ENCODE measurements at places on chromosomes 12 and 14. TPM values are rescaled to one million over a fixed set of nuclear protein-coding genes. Genes with fewer than 3 reads are reported as not detected.

The COCH gene
- not detected for total RNA-seq

The AMN gene
- not detected for total RNA-seq

The PRMT5 gene
- 42.2 TPM for total RNA-seq

The SOCS2 gene
- 80.2 TPM for total RNA-seq

The ALX1 gene
- not detected for total RNA-seq

The TSPAN19 gene
- total RNA-seq, result not detected

The LALBA gene
- total RNA-seq, result not detected

The KCNH3 gene
- total RNA-seq, result not detected

The SSPN gene
- total RNA-seq, result 12.5 TPM

The OR6C70 gene
- total RNA-seq, result not detected

The C1QL4 gene
- total RNA-seq, result not detected

The GLIPR1L1 gene
- total RNA-seq, result not detected

The COL2A1 gene
- not detected for total RNA-seq

The GZMH gene
- total RNA-seq, result not detected

The SLC8A3 gene
- total RNA-seq, result not detected

DNA sequence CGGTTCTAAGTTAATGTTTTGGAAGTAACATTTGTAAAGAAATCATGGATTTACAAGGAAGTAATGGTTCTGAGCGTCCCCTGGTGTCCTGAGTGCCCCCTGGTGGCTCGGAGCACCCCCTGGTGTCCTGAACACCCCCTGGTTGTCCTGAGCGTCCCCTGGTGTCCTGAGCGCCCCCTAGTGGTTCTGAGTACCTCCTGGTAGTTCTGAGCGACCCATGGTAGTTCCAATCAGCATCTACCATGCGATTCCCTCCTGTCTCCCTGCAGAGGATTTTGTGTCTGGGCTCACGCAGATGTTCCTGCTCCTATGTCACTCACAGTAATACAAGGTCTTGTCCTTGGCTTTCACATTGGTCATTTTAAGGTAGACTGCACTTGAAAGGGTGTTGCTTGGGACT lies 1352.9 kb downstream of the TMEM121 start:
- DNase-seq, result peak; percentile 27

DNA sequence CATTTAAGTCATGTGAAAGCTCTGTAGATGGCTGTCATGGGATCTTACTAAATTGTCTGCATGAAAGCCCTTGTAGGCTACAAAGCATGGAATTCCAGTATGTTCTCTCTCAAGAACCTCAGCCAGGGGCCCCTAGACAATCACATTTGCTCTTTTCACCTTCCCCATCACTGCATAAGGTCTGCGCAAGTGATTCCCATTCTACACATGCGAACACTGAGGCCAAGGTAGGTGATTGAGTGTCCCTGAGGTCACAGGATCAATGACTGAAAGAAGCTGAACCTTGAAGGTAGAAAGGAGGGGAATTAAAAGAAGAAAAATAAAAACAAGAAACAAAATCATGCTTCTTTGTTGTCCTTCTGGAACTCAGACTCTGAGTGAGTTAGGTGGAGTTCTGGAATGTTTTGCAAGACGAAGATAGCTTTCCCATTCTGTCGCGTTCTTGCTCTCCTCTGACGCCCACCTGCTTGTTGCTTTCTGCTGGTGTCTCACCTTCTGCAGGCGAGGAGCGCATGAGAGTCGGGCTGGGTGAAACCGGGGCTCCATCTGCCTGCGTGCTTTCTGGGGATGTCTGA lies 79.9 kb downstream of the SPRING1 start:
- no peak for DNase-seq

- DNase-seq, result peak; percentile 20
Measured at GRCh38 chr14:91866061-91866460, 1.3 kb downstream of the TC2N start.

- DNase-seq, result peak; percentile 41
Measured at GRCh38 chr12:8823565-8824300, 1.3 kb downstream of the A2ML1 start.

- no peak for DNase-seq
Measured at GRCh38 chr14:98203421-98203820, 1068.6 kb downstream of the BCL11B start.

DNA sequence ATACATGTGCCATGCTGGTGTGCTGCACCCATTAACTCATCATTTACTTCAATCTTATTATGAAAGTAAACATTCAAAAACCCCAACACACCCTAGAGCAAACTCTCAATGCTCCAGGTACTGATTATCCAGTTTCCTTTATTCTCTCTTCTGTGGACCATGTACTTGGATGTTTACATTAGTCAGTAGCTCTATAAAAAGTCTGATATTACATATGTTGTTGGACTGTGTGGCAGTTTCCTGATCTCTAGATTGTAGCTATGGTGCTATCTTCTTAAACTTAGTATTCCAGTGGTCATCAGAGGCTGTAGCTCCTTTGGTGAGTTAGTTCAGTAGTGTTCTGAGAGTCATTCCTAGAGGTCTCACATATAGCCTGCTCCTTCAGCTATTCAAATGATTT lies 25.1 kb upstream of the ITGA5 start:
- no peak for DNase-seq

- DNase-seq, result no peak
Measured at GRCh38 chr12:98579835-98580234, 13.7 kb upstream of the SLC25A3 start.

DNA sequence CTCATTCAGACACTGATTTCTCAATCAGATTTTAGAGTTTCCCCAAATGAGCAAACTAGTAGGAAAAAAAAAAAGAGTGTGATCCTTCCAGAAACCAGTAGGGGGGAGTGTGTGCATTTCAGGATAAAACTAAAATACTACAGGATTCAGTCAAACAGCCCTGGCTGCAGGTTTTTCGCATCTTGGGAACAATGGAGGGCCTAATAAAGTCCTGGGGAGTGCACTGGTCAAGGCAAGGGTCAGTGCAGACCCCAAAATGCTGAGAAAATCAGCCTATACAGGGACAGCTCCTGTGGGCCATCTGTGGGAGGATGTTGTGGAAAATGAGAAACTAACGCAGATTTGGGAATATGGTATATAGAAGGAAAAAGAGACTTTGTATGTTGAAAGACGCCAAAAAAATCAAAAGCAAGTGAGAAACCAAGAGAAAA lies 22.2 kb upstream of the ABCD4 start:
- peak; percentile 63 for DNase-seq

DNA sequence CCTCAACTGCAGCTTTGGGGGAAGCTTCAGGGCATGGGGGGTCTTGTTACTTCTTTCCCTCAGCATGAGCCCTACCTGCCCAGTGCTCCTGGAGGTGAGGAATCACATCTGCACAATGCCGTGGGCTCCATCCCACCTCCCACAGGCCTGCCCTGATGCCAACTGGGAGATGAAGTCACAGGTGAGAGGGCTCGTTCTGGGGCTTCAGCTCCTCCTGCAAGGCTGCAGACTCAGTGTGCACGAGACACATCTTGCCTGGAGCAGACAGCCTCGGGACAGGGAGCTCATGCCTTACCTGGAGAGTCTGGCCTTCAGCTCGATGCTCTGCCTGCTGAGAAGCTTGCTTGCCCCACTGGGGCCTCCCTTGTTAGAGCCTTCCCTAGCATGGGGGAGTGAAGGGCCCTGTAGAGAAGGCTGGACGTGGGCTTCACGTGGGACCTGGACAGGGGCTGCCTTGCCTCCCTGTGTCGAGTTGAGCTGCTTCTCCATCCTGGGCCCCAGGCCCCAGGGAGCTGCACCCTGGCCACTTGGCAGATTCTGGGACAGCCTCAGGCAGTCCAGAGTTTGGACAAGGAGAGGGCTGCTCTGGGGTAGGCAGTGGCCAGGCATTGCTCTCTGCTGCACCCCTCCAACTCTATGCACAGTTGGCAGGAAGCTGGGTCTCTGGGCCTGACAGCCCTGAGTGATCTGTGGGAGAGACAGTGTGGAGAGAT lies 171.4 kb downstream of the KIF26A start:
- no peak for DNase-seq

DNA sequence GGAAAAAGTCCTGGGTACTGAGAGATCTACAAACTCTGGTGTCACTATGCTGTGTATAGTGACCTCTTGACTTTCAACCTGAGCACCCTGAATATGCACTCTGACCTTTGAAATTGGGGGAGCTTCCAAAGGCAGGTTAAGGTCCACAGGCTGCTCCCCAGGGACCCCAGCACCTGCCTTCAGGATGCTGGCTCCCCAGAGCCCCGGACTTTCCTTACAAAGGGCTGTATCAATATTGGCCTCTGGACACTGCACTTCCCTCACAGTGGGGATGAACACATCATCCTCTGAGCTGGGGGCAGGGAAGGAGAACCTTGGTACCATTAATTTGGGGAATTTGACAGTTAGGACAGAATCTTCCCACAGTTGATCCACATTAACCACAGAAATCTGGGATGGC lies 14.3 kb downstream of the PLD4 start:
- no peak for DNase-seq

GRCh38 chr12:50326590-50327284 lies 43.4 kb upstream of the LIMA1 start:
- DNase-seq, result peak; percentile 56

DNA sequence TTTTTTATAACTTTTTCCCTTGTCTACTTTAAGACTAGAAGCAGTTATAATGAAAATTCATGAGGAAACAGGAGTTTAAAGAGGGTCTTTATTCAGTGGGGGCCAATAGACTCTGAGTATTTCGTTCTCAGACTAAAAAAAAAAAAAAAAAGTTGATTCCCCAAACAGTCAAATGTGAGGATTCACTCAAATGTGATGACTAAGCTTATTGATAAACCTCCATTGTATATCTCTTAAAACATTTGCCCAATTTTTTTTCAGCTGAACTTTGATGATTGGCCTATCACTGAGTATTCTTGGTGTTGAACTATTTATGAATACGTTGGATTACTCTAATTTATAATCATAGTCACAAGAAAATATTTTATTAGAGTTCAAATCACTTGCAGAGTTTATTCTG lies 265.3 kb downstream of the ERC1 start:
- DNase-seq, result no peak

GRCh38 chr14:73221945-73222344 lies 15.4 kb upstream of the PAPLN start:
- DNase-seq, result peak; percentile 84

DNA sequence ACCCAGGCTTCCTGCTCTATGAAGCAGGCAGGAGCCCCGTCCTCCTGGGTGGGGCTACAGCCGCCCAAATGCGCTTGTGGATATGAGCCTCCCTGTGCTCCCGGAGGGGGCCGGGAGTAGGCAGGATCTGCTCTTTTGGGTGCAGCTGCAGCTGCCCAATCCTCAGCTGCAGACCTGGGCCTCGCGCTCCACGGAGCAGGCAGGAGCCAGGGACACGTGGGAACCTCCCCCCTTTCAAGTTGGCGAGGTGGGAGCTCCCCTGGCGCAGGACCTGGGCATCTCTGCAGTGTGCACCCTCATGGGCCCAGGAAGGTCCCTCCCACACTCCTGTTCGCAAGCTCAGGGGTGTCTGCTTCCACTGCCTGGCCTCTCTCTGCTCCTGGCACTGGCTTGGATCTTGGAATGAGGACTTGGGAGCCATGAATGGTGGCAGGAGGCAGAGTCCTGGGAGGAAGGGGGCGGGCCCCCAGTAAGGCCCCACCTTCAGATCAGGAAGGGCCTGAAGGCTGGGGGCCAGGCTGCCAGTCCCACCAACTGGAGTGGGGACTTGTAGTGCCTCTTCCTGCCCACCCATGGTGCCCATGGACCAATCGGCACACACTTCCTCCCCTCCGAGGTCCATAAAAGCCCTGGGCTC lies 61.3 kb downstream of the KLRG1 start:
- no peak for DNase-seq

- no peak for DNase-seq
Measured at GRCh38 chr14:54834727-54835126, 67.9 kb downstream of the GCH1 start.

GRCh38 chr14:56718312-56718711 lies 92.0 kb downstream of the OTX2 start:
- no peak for DNase-seq

- DNase-seq, result no peak
Measured at GRCh38 chr12:12784911-12785814, at the start of gene APOLD1. APOLD1 (plus strand) TSS chr12:12785659; CDS start chr12:12785692, 33 bp downstream.

DNA sequence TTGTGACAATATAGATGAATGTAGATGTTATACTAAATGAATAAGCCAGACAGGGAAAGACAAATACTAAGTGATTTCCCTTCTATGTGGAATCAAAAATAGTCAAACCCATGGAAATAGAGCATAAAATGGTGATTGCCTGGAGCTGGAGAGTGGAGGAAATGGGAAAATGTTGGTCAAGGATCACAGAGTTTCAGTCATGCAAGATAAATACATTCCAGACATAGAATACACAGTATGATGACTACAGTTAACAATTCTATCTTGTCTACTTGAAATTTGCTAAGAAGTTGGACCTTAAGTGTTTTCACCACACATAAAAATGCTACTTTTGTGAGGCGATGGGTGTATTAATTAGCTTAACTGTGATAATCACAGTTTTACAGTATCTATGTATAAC lies 1182.7 kb downstream of the AACS start:
- DNase-seq, result no peak

DNA sequence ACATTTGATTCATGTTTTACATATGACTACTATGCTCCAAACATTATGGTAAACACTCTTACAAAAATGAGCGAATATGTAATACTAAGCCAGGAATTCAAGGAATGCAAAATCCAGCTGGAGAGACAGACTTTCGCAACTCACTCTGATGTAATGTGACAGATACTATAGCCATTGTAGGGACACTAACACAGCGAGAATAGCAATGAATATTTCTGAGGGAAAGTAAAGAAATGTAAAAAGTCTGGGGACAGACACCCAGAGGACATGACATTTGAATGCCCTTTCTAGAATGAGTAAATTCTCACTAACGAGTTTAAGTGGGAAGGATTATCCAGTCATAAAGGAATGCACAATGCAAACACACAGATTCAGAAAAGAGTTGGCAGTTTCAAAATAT lies 121.9 kb downstream of the PIK3C2G start:
- DNase-seq, result peak; percentile 85

DNA sequence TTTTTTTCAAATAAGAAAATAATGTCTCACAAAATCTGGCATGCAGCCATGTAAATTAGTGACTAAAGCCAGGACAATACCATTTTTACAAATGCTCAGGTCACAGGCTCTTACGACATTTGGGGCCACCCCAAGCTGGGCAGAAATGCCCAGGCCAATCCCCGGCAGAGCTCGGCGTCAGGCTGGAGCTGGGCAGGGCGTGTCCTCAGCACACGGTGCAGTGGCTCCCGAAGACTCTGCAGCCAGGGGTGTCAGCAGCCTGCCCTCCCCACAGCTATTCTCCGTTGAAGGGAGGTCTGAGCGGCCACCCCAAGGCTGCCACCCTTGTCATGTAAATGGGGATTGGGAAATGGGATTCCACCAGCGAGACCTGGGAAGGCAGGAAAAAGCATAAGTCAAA lies 158.6 kb downstream of the DICER1 start:
- DNase-seq, result peak; percentile 16

Measured in GM23248 (cell line).